ENCODE measurements at places on chromosomes 2 and 18.

GRCh38 chr18:43868497-43868995, 591.3 kb upstream of the SYT4 start:
- DNase-seq, result no peak

DNA sequence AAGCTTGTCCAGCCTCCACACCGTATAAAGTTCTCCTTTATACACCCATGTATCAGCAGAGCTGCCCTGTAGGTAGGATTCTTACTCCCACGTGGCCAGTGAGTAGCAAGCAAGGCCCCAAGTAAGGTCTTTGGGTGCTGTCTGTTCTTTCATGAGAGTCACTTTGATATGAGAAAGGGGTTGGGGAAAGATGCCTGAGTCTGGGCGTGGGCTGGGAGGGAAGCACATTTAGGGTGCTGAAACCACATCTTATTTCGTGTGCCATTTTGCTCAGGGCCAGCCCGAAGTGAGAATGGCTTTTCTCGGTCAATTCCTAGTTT, 436 bp upstream of the ITPRIPL1 start:
- no peak for DNase-seq

GRCh38 chr2:83595926-83596325, 863.2 kb downstream of the SUCLG1 start:
- no peak for DNase-seq

- no peak for DNase-seq
Measured at GRCh38 chr2:136254681-136255080, 136.7 kb upstream of the CXCR4 start.

DNA sequence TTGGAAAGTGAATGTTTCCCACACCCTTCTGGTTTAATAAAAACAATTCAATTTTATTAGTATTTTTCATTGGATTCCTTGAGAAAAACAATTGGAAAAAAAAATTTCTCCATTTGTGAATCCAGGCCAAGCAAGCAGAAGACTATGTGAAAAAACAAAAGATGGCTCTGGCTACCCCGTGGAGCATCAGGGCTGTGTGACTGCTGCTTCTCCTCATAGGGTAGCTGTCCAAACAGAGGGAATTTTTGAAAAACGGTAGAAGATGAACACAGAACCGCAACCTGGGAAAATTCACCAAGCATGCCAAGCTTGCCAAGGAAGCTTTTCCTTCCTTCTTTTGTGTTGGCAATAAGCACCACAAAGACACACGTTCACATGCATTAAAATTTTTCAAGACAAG, 71.3 kb upstream of the ACVR2A start:
- DNase-seq, result no peak

GRCh38 chr2:86305915-86306254, 31.5 kb downstream of the REEP1 start:
- DNase-seq, result no peak

Data from kidney capillary endothelial cell (primary cell).